ENCODE measurements at places on chromosomes 3 and 15.

- DNase-seq, result no peak
Observed at GRCh38 chr3:14374444-14374883, 27.9 kb upstream of the SLC6A6 start.

GRCh38 chr15:101033801-101034200 lies 114.6 kb downstream of the LRRK1 start:
- DNase-seq, result no peak

DNA sequence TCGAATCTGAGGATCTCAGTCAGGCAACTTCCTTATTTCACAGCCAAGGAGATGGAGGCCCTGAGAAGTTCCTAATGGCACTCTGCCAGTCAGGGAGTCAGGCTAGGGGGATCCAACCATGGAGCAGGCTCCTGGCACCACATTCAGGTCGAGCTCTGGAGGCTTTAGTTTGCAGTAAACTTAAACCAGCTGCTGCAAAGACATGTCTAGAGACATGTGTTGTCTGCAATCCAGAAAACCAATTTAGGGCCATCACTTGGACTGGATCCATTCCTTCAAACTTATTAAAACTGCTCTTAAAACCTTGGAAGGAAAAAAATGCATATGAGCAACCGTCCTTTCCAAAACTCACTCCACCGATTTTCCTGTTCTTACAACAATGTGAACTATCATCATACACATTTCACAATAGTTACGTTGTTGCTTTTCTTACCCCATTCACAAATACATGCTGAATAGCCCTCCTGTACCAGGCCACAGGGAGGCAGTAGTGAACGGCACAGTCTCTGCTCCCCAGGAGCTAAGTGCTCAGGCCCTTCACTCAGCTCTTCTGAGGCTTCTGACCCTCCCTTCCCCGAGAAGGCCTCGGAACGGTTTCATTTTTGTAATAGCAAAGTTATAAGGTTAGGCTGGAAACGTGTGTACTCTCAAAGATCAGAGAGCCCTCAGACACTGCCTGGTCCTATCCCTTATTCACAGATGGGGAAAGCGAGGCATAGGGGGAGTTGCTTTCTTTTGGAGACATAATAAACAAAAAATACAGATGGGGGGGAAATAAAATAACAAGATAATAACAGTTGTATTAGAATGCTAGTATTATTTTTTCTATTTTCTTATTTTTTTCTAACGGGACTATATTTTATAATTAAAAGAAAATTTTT lies 20.1 kb downstream of the RFT1 start:
- DNase-seq, result no peak

DNA sequence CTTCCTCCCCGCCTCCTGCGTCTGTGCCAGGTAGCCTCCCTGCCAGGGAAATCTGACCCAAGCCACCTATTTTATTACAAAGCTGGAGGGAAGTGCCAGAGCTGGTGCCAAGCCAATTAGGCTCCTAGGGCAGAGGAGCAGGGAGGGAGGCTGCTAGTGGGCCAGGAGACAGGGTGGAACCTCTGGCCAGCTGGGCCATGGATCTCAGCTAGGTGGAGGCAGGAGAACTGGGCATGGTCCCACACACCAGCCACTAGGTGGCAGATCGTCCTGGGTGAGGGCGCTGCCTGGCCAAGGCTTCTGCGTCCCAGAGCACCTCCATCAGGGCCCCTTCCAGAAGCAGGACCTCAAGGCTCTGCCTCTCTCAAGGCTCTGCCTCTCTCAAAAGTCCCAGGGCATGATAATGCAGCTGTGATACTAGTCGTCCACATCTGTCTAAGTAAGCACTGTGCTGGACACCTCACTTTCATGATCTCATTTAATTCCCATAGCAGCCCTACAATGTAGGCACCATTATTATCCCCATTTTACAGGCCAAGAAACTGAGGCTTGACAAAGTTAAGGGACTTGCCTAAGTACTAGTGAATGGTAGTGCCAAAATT lies 4.5 kb upstream of the RFT1 start:
- peak; percentile 13 for DNase-seq

- no peak for DNase-seq
Observed at GRCh38 chr15:63244399-63244798, 33.0 kb upstream of the APH1B start.

DNA sequence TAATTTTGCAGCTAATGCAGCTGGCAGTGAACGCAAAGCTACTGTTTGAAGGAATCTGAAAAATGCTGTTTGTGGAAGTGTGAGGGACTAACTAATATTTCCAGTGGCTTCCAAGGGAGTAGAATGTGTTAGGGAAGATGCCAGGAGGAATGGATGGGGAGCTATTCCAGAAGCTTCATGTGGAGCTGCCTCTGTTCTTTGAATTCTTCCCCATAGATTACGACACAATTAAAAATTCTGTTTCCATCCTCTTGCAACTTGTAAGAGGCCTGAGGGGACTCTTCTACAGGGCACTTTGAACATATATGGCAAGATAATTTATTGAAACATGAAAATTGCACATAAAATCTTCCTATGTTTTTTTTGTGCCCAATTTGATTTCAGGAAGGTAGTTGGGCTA lies 74.3 kb upstream of the CTXND1 start:
- no peak for DNase-seq

GRCh38 chr3:119817583-119818363 lies 35.9 kb downstream of the NR1I2 start:
- DNase-seq, result no peak

DNA sequence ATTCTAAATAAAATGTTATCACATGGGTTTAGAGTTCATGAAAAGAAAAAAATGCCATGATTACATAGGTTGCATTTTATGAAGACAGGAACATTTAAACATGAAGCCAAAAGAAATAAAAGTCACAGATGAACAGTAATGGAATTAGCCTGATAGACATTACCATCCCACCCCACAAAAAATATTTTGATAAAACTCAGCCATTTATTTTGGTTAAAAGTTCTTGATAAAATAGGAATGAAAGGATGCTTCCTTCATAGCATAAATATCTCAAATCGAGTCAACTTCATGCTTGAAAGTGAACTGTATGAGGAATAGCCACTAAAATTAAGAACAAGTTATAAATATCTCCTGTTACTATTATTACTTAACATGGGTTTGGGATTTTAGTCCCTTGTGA lies 101.9 kb upstream of the TMC3 start:
- DNase-seq, result no peak

DNA sequence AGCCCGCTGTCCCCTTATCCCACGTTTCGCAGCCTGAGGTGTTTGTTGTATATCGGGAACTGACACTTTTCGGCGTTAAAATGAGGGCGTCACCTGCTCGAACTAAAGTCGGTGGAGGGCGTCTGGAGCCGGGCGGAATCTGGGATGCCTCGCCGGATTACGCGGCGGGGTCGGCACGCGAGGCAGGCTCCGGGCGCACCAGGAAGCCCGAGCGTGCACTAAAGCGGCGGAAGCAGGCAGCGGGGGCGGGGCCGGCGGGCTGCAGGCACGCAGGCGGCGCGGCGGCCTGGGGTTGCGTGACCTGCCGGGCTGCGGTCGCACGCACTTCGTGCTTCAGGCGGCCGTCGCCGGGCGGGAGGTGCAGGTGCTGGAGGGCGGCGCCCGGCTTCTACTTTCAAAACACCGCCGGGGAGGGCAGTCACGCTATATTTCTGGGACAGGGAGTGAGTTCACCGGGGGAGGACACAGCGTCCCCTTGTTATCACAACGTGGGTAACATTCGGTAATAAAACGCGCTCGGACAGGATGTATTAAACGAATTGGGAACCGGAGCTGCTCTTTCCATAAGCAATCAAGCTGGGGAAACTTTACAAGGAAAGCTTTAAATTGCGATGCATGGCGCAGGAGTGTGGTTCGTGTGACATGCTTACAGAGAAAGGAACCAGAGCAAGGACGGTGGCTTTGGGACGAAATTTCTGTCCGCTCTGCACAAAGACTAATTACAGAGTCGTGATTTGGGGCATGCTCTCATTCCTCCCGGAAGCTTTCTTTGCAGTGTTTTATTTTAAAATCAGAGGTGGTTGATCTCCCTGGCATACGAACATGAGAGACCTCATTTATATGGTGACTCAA lies 9.1 kb upstream of the LEKR1 start:
- peak; percentile 75 for DNase-seq

GRCh38 chr3:150925751-150926201 lies 20.5 kb upstream of the MINDY4B start:
- peak; percentile 7 for DNase-seq

- DNase-seq, result no peak
Observed at GRCh38 chr15:69135499-69135898, 24.9 kb upstream of the GLCE start.

GRCh38 chr15:68228143-68228970 lies 1.2 kb downstream of the CLN6 start:
- no peak for DNase-seq

DNA sequence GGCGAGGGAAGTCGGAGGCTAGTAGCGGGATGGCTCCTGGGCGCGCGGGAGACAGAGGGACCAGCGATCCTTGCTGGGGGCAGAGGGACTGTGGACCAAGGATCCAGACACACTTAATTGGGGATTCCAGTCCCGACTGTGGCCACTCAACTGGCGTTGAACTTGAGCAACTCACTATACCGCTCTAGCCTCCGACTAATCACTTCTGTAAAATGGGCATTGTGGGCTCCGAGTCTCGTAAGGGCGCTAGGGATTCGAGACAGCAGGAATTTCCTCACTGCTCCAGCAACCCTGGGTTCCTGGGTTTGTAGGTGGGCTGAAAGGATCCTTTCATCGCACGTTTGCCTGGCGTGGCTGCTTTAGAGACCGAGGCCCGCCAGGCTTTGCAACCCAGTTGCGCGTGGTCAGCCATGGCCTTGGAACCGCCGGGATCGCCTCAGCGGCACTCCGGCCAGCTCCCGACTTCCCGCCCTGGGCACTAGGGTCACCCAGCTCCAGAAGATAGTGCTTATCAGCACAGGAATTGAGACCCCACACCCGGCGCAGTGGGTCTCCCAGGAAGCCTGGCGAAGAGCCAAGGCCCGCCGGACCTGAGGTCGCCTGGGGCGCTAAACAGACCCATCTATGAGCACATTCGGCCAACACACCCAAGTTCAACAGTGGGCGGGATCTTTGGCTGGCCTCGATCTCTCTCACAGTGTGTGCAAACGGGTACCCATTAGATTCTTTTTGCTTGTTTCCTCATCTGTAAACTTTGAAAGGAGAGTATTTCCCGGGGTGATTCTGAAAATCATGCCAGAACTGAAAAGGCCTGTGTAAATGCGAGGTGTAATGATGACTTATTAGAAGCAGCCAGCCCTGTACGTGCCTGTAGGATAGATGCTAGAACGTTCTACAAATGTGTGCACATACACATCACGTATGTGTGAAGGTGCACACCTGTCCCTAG lies 9.9 kb downstream of the FOXL2 start:
- DNase-seq, result no peak

DNA sequence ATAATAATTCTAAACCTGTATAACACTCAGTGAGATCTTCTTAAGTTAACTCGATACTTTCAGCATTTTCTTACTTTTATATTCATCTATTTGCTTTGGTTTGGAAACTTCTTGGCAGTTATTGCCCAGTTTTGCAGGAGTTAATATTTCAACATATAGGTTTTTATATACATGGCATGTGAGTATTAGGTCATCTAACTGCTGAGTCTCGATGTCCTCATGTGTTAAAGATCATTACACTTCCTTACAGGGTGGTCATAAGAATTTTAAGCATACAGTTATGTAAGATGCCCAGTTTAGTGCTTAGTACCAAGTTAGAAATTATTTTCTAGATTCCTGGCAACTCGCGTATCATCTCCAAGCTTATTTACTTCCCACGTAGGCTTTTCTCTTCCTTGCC lies 62.9 kb downstream of the TMEM39A start:
- no peak for DNase-seq

DNA sequence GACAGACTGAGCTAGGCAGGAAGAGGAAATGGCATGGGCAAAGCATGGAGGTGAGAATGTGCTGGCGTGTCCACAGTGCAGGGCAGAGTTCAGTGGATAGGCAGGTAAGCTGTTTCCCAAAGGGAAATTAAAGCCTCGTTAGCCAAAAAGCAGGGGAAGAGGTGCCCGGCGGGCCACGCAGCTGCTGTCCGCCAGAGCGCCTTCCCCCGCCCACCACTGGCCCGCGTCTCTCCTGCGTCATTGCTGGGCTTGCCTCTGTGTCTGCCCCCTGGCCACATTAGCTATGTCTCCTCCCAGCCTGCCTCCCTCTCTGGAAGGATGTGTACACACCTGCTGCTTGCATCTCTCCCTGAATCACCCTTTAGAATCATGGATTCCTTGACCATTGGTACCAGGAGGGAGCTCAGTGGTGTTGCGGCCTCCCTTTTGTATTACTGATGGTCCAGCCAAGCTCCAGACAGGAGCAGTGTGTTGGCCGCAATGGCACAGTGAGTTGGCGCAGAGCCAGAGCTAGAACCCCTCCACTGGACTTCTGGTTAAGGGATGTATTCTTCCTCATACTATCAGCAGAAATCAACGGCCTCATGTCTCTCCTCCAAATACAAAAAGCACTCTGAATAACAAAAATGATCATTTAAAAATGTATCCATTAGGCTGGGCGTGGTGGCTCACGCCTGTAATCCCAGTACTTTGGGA lies 26.6 kb downstream of the SLC28A1 start:
- no peak for DNase-seq

DNA sequence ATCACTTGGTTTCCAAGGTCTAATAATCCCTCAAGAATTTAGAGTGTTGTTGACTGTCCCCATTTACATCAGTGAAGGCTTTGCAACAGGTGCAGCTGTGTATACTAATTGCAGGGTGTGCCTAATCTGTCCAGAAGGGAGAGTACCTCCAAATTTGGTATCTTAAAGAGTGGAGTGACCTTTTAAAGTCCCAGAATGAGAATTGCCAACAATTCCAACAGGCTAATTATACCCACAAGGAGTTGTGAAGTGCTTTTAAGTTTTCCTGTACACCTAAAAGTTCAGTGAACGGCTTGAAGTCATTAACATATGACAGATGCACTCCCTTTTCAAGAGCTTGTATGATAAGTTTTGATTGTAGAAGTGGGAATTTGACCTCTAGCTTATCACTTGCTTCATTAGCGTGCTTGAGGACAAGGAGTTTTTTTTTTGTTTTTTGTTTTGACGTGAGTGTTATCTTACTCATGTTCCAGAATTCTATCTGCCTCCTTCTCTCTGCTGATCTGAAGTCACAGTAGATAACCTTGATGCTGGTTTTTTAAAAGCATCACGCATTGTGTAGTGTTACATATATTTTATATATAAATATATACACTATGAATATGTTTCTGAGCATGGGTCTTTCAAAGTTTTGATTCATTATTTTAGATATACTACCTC lies 26.3 kb downstream of the CDIN1 start:
- no peak for DNase-seq

- DNase-seq, result no peak
Observed at GRCh38 chr3:32705232-32705631, 20.2 kb downstream of the CNOT10 start.

- DNase-seq, result no peak
Observed at GRCh38 chr3:15315003-15315402, 17.4 kb downstream of the SH3BP5 start.

DNA sequence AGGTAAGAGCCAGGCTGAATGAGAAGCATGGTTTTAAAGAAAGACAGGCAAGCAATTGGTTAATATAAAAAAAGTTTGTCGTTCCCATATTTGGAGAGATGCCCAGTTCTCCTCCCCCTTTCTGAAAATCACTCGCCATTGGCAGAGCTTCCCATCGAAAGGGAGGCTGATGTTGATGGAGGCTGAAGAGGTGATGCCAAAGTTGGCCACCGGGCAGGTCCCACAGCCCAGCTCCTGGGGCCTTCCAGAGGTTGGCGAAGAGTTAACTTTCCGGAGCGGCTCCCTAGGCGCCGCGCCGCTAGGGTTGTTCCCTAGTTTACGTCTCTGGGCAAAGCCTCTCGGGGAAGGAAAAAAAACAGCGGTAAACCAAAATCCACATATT lies 793 bp downstream of the PCOLCE2 start:
- no peak for DNase-seq

GRCh38 chr15:32717426-32718226 lies at the start of gene GREM1:
GREM1 (plus strand) TSS chr15:32718004; CDS start chr15:32730691, 12,687 bp downstream.
- DNase-seq, result no peak

- no peak for DNase-seq
Observed at GRCh38 chr3:194330579-194330978, 20.5 kb downstream of the CPN2 start.
